Tibial nerve (tissue), 4 donors: ENCODE measurements at places on chromosomes 11 and 22.

- no peak for DNase-seq
Observed at GRCh38 chr11:38543986-38544385, 1946.0 kb upstream of the RAG2 start.

- DNase-seq: no peak
Observed at GRCh38 chr22:37281646-37282384, 493 bp upstream of the CYTH4 start.

DNA sequence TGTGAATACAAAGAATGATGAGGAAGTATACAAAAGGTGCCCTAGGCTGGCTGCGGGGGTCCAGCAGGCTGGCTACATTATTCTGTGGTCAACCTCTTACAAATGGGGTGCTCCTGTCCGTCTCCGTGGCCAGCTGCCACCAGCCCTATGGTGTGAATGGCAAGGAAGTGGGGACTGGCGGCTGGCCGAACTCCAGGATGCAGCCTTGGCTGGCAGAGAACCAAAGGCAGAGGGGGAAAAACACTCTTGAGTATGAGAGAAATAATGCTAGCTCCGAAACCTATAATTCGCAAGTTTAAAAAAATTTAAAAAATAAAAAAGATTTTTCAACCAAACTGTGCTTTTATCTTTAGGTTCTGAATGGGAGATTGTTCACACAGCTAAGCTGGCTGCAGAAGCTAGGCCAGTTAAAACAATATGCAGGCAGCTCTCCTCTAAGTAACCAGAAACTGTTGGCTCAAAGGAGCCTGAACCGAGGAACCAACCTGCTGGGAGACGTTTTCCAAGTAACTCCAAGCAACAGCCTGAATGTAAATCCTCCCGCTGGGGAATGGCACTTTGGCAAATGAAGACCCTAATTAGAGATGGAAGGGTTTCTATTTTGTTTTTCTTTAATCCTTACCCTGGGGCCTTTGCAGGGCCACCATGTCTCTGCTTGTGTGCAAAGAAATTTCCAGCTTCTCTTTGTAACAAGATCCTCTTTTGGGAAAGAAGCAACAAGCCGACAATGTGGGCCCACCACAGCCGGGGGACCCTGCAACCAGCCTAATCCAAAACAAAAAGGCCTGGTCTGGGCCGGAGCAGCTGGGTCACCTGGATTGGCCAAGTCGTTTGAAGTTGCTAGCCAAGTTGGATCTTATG, 50.2 kb downstream of the C22orf31 start:
- DNase-seq: no peak

GRCh38 chr11:105489446-105489845, 120.4 kb upstream of the GRIA4 start:
- no peak for DNase-seq

DNA sequence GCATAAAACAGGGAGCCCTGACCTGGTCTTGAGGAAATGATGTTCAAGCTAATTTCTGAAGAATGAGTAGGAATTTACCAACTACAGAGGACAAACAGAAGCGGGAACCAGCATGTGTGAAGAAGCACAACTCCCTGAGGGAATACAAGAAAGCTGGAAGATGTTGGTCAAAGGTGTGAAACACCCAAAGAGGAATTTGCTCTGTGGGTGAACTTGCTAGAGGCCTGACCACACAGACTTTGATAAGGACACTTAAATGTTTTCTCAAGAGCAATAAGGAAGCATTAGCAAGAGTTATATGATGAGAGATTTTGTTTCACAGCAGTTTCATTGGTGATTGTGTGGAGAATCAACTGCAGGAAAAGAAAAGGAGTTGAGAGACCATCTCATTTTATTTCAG, 17.6 kb downstream of the SLC5A12 start:
- no peak for DNase-seq

DNA sequence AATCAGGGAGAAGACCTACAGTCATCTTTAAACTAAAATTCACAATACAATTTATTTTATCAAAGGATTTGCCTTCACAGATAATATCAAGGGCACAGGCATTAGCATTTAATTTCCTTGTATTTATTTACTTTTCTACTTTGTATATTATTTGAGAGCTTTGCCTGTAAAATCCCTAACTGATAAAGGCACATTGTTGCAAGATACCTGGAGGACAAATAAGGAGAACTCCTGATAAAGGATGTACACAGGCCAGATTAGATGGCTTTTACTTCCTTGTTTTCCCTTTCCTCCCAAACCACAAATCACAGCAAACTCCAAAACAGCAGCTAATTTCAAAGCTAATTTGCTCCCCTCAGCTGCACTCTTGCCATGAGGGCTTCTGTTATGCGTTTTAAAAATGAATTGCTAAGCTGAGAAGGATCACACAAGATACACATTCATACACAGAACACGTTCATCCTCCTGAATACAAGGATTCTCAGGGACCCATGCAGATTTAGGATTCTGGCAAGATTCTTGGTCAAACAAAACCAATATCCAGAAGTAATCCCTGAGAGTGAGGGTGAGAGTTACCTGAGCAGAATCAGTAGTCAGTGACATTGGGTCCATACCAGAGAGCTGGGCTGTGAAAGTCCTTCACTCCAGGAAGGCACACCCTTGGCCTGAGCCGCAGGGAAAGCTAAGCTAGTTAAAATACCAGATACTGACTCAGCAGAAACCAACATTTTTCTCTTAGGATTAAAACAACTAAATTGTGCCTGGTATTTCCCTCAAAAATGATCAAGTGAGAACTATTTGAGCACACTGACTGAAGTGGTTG, 100.3 kb upstream of the CLPB start:
- DNase-seq: no peak

DNA sequence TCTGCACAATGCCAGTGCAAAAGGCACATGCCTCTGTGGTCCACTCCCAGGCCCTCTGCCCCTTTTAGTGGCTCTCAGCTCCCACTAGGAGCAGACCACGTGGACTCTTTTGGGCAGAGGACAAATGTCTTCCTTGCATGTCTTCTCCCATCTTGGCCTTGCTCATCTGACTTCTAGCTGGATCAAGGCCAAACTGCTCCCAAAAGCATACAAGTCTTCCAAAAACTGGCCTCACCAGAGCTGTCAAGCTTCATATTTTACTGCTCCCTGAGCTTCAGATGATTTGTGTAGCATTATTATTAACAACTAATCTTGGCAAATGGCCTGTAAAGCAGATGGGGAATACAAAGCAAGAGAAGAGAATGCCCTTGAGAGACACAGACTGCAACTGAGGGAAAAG, 6.9 kb downstream of the SMPD1 start:
- no peak for DNase-seq

GRCh38 chr11:126514061-126514693, 158.7 kb downstream of the ST3GAL4 start:
- no peak for DNase-seq

DNA sequence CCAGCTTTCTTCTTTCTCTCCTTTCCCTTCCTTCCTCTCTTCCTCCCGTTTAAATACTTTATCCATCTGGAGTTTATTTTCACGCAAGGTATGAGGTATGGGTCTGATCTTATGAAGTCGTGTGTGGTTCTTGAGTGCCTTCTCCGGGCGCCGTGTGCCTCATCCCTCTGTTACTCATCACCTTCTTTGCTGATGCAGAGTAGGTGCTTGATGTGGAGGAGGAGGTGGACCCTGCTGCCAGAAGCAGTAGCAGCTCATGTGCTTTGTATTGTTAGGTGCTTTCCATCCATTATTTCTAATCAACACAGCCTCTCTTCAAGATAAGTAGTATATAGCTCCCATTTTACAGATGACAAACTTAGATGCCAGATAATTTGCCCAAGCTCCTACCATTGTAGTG, 47.0 kb downstream of the TNRC6B start:
- DNase-seq: no peak

- DNase-seq: no peak
Observed at GRCh38 chr11:120649316-120649715, 137.8 kb downstream of the GRIK4 start.

GRCh38 chr22:28450109-28450508, 229.5 kb downstream of the TTC28 start:
- no peak for DNase-seq

DNA sequence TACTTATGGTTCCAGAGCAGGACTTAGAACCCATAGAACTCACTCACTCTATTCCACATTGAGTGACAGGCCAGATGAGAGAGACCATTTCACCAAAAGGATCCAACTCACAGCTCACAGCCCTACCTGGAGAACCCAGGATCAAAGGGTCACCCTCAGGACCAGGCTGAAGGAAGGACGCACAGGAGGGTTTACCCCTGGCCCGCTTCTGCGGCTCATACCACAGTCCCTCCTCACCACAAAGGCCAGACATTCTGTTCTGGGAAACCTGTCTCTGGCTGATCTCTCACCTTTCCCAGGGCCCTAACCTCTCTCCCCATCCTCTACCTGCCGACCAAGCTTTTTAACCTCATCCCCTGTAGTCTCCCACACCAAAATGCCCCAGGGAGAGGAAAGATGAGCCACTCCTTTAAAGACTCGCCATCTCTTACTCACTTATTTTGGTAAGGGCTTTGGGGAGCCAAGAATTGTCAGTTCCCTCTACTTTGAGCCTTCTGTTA, 4.7 kb downstream of the FOSL1 start:
- no peak for DNase-seq

DNA sequence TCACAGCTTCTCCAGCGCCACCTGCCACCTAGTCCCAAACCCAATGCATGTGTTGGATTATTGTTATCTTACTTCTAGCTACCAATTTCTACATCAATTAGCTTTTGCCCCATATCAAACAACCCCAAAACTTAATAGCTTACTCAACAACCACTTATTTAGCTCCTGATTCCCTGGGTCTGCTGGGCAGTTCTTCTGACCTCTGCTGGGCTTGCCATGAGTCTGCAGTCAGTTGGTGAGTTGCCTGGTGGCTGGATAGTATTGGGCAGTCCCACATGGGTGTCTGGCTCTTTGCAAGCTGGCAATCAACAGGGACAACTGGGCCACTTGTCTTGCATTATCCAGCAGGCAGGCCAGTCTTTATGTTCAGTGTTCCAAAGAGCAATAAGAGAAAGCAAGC, 13.6 kb upstream of the MS4A15 start:
- no peak for DNase-seq

DNA sequence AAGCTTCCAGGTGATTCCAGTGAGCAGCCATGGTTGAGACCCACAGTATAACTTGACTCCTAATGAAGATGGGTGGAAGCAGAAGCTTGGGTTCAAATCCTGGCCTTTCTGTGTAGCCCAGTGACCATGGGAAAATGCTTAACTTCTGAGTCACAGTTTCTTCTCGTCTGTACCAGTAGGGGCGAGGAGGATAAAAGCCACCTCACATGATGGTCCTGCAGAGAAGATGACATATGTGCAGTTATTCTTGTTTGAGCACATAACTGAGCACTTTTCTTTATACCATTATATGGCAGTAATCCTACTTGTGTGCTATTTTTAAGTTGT, 4.9 kb downstream of the TMEM109 start:
- DNase-seq: no peak

- no peak for DNase-seq
Observed at GRCh38 chr11:104652996-104653395, 245.3 kb downstream of the CASP12 start.

- DNase-seq: no peak
Observed at GRCh38 chr11:116888884-116889549, 51.6 kb upstream of the APOA1 start.

GRCh38 chr22:39278040-39278439, 33.3 kb upstream of the PDGFB start:
- no peak for DNase-seq

- DNase-seq: no peak
Observed at GRCh38 chr11:32109138-32109537, 18.3 kb downstream of the RCN1 start.

DNA sequence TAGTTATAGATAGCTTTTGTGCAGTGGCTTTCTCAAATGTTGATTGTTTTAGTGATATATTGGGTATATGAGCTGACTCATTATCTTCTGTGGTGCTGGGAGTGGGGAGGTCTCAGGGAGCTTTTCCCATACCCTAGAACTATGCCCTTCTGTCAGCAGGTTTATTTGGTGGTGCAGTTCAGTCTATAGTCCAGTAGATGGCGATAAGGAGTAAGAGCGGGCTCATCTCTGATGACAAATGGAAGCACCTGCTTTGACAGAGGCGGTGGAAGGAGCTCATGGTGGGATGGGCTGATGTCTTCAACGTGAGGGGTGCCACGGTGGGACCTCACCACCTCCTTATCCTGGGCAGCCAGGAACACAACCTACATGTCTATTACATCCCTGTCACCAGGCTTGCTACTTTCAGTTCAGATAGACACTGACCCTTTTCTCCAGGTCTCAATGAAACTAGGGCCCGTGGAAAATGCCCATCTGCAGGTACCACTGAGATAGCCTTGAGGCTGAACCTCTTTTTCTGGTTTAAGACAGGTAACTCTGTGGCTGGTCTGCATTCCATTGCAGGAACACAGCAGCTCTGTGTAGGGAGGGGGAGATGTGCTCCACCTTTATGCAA, 13.0 kb upstream of the OR6A2 start:
- no peak for DNase-seq

GRCh38 chr11:116885951-116886655, 48.7 kb upstream of the APOA1 start:
- no peak for DNase-seq

GRCh38 chr11:128411812-128412211, 175.5 kb downstream of the ETS1 start:
- DNase-seq: no peak

DNA sequence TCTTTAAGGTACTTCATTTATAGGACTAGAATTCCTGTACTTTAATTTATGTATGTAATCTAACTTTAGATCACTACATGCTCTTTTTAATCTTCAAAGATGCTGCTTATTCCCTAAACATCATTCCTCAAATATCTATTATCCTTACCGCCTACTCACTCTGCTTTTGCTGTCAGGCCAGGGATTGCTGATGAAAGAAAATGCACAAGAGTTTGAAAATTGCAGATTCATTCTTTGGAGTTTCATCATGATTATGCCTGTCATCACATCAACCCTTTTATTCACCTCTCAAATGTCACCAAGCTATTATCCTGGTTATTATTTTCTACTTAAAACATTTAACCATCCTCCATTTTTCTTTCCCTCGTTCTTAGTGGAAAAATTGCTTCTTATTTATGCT, 802.7 kb downstream of the METTL15 start:
- no peak for DNase-seq

DNA sequence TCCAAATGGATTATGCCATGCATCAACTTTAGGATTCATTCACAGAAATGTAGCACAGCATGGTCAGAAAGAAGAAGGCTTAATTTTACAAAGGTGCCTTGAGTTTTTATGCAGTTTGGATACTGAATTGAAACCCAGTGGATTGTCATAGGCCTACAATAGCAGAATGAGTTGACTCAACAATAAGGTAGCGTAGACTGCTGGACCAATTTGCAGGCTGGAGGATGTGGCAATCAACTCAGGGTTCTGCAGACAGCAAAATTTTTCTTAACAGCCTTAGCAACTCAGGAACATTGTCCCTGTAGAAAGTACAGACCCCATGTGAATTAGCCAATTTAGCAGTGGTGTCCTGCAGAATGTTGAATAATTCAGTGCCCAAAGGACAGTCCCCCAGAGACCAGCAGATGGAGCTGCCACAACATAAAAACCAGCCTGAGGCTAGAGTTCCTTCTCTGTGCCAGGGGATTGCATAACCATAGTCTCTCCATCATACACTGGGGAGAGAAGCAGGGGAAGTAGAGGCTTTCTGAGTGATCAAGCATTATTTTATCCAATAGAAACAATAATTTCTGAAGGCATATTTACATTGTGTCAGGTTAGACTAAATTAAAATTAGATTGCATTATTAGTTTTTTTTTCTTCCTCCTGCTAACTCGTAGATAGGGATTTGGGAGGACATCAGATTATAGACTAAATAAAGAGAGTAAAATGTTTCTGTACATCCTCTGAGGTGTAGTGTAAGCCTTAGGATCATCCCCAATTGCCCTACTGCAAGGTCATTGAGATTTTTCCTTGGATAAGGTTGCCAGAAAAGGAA, 20.3 kb upstream of the MRPL17 start:
- DNase-seq: peak; percentile 46

- no peak for DNase-seq
Observed at GRCh38 chr11:63818609-63819008, 5.4 kb downstream of the SPINDOC start.
